Activated naive CD8-positive, alpha-beta T cell treated with anti-CD3 and anti-CD28 coated beads, Interleukin-2, amount 10 ng/mL, durations not matched to agents 7 days and 5 days (primary cell): ENCODE measurements at places on chromosomes 3 and 15. TPM values are rescaled to one million over a fixed set of nuclear protein-coding genes. Genes with fewer than 3 reads are reported as not detected.

DNA sequence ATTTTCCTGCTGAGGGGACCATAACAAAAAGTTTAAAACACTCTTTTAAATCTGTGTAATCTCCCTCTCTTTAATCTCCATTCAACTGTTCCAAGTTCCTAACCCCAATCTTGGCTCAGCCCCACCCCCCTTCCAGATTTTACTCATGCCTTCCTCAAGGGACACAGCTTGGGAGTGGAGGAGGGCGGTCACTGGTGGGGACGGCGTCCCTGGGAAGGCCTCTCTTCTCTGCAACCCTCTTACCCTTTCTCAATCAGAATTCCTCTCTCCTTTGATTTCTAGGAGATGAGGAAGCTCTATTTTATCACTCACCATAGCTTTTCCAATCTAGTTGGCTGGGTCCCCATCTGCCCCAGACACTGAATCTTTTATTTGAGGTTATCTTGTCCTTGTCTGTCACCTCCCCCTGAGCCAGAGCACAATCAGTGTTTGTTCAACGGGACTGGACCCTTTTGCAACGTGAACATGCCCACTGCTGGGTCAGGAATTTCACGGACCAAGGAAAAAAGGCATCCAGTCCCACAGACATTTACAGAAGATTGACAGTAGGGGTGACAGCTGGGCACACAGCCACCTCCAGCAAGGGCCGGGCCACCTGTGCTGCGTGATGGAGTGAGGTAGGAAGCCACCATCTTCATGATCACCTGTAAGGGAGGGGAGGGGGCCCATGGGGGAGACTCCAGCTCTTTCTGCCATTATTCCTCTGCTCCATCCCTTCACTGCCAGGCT, 84.0 kb upstream of the HERC1 start:
- no peak for DNase-seq

DNA sequence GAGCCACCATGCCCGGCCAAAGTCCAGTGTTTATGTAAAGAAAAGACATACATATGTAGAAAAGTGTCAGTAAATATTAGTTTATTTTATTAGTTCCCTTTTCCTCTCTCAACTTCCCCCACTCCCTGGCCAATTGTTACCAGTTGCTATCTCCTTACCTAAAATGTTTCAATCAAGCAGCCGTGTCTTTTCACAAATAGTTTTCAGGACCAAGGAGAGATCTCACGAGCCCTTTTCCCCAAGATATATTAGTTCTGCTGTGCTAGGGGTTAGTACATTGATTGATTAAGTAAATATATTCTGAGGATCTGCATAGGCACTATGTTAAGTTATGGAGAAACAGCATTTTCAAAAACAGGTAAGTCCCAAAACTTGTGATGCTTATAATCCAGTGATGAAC, 87.4 kb downstream of the ZIC4 start:
- DNase-seq: no peak

- DNase-seq: no peak
Observed at GRCh38 chr15:38878926-38879325, 314.3 kb upstream of the RASGRP1 start.

DNA sequence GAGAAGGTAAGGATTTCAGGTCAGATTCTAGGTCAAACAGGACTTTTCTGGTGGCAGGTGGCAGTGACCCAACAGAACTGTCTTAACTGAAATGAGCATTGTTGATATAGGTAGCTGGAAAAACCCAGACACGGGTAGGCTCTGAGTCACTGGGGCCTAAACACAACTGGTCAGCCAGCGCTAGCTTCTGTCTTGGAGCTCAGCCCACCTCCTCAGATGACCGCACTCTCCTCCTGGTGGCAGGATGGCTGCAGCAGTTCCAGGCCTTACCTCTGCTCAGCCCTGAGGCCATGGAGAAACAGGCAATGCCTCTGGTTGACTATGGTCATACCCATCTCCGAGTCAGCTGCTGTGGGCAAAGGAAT, 61.1 kb upstream of the GATA2 start:
- no peak for DNase-seq

DNA sequence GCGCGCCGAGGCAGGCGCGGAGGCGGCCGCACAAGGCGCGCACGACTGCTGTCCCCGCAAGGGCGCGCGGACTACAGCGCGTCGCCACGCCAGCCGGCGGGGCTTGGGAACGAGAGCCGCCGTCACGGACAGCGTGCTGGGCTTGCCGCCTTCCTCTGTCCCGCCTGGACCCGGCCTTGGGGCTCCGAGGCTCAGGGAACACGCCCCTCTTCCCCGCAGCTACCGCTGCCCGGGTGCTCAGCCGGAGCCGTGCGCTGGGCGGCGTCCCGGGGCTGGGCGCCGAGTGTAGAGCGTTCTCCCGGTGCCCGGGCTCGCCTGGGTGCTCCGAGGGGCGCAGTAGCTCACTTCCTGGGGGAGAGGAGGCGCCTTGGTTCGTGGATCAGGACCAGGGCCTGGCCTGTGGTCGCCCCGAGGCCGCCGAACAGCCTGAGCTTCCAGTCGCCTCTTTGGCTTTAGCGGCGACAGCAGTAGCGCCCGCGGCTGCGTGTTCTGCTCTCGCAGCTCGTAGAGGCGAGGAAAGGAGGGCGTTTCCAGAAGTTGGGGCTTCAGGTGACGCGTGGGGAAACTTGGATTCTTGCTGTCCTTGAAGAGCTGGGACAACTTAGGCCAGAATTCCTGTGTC, 226.7 kb upstream of the C2CD4B start:
- peak; percentile 63 for DNase-seq

- DNase-seq: no peak
Observed at GRCh38 chr3:18667552-18667951, 242.4 kb upstream of the SATB1 start.

Gene IL16
- 284 TPM for total RNA-seq
